GM04503 (cell line): ENCODE measurements at places on chromosomes 7 and 10.

GRCh38 chr7:97457054-97457453 lies 274.8 kb upstream of the TAC1 start:
- DNase-seq, result no peak

- DNase-seq, result no peak
These were observed 31.9 kb upstream of the SGCE start for GRCh38 chr7:94687810-94688209.

DNA sequence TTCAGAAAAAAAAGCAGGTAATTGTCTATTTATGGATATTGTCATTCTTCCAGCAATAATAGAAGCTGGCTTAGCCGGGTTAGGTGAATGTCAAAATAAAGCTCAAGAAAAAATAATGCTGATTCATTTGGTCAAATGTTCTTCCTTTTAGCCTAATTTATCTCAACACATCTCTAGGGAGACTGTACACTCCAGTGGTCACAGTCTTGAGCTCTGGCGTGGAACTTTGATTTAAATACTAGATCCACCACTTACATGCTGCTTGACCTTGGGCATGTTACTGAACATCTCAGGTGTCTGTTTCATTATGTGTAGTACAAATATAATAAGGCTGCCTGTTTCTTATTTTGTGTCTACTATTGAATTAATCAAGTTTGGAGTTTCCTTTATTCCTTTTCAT lies 22.0 kb downstream of the PRTFDC1 start:
- no peak for DNase-seq

DNA sequence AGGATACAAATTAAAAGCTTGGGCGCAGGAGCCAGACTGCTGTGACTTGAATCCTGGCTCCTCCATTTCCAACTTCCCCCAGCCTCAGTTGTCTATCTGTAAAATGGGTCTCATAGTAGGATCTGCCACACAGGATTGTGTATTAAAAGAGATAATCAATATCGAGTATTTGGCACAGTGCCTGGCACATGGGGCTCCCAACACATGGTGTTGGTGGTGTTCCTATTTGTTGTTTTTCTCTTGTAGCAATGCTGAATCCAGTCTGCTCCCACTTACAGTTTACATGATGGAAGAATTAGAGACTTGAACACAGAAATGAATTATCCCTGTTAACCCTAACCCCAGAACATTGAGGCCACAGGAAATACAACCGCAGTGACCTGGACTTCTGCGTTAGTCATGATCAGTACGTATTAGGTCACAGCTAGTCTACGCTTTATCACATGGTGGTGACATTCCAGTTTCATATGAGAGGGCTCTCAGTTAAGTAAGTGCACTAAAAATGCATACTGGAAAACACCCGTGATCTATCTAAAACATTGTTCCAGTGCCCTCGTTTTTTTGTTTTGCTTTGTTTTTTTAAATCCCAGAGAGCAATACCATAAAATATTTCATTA lies 169.5 kb upstream of the KLF14 start:
- DNase-seq, result peak; percentile 79

GRCh38 chr7:7756577-7756976 lies 38.2 kb upstream of the RPA3 start:
- DNase-seq, result no peak

DNA sequence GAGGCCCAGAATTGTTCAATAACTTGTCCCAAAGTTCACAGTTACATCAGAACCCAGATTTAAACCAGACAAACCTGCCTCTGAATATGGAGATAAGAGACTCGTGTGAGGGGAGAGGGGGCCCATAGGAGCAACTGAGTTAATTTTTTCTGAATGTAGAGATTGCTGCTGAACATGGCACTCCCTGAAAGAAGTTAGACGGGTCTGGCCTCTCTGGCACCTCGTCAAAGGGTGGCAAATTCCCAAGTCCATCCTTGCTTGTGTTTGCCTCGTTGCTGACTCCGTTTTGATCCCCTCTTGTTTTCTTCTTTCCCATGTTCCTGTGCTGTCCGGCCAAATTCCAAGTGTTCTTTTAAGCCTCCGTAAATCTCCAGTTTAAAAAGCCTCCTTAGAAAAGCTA lies 35.2 kb upstream of the YAE1 start:
- DNase-seq, result no peak

- DNase-seq, result peak; percentile 51
These were observed 97.7 kb upstream of the EGFR start for GRCh38 chr7:54921116-54921515.

- DNase-seq, result no peak
These were observed 461.2 kb downstream of the INHBA start for GRCh38 chr7:41241641-41242040.

- DNase-seq, result no peak
These were observed 444.3 kb downstream of the GPAM start for GRCh38 chr10:111739125-111739873.

GRCh38 chr10:33484787-33485186 lies 150.3 kb upstream of the NRP1 start:
- DNase-seq, result no peak

DNA sequence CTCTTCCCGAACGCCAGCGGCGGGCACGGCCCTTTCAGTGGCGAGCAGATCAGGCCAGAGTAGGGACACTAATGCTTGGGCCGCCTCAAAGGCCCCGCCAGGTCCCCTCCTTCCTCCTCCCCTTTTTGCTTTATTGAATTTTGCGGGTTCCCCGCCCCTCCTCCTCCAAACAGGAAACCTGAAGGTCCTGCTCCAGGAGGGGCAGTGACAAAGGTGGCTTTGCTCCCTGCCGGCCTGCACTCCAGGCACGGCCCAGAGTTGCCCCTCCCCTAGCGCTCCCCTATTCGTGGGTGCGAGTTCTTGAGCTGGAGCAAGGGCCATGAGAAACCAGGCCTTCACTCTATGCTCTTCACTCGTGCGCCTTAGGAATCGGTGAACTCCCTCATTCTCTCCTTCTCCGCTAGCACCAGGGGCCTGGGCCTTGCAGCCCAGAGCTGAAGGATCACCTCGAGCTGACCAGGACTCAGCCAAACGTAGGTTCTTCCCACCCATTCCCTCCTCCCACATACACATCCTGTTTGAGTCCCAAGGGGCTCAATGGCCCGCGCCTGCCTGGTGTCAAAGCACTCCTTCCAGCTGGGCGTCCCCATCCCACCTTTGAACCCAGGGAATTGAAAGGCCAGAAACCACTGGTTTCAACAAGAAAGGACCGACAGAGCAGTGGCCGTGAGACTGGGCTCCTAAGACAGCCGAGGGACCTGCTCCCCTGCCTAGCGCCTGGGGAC lies 619 bp upstream of the HOXA6 start:
- no peak for DNase-seq

DNA sequence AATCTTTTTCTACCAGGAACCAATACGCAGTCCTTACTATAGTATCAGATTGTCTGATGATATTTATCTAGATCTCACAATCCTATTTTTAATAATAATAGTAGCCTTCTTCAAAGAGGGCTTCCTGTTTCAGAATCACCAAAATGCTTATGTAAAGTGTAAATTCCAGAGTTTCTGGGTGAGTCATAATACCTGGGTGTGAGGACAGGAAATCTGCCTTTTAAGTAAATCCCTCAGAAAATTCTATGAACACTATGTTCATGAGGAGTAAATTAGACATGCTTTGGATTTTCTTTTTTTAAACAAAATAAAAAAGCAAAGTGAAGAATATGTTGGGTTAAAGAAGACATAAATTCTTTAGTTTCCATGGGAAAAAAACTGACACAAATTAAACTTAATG lies 20.5 kb downstream of the DKK1 start:
- DNase-seq, result no peak

- no peak for DNase-seq
These were observed 8.7 kb downstream of the CPXM2 start for GRCh38 chr10:123882681-123883445.

- no peak for DNase-seq
These were observed 293.6 kb upstream of the ZMIZ1 start for GRCh38 chr10:78774999-78775711.

GRCh38 chr10:31219306-31219705 lies 99.7 kb upstream of the ZEB1 start:
- no peak for DNase-seq

DNA sequence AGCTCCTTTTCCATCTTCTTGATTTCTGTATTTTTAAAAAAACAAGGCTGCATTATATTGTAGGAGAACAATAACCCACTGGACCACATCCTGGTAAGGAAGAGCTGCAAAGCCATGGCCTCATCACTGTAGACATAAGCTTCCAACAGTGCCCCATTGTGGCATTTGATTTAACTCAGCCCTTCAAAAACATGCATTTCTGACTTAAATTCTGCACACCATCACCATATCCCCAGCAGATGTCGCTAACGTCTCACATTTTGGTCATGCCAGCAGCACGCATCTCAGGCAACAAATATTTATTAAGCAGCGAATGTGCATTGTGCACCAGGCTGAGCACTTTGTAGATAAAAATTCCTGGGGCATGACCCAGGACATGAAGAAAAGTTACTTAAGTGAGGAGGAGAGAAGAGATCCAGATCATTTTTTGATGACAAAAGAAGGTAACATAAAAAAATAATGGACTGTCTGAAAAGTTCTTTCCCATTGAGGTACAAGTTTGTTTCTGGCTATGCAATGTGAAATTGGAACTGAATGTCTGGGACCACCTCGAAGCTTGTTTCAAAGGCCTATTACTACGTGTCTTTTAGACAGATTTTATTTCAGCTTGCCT lies 164.6 kb upstream of the CDCA7L start:
- DNase-seq, result peak; percentile 42

- no peak for DNase-seq
These were observed 22.2 kb downstream of the LANCL2 start for GRCh38 chr7:55387062-55387965.

GRCh38 chr10:94199565-94199964 lies 163.2 kb downstream of the NOC3L start:
- no peak for DNase-seq

- DNase-seq, result no peak
These were observed 37.7 kb upstream of the IKZF1 start for GRCh38 chr7:50266635-50267386.

DNA sequence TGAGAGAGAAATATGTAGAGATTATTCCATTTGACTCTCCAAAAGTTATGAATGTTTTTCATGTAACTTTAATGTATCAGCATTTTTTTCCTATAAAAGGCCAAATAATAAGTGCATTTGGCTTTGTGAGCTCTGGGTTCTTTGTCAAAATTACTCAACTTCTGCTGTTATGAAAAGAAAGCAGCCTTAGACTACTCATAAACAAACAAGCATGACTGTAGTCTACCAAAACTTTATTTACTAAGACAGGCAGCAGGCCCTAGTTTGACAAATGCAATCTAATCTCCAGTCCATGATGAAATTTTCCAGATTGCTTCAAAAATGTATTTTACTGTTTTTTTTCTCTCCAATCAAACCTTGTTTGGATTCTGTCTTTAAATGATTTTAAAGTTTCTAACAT lies 46.3 kb downstream of the MRPL32 start:
- DNase-seq, result no peak

DNA sequence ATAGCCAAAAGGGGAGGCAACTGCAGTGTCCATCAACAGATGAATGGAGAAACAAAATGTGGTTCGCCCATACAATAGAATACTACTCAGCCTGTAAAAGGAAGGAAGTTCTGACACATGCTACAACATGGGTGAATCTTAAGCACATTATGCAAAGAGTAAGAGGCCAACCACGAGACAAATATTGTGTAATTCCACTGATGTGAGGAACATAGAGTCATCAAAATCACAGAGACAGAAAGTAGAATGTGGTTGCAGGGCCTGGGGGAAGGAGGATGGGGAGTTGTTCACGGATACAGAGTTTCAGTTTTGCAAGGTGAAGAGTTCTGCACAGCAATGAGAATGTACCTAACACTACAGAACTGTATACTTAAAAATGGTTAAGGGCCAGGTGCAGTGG lies 13.7 kb upstream of the C10orf71 start:
- no peak for DNase-seq

GRCh38 chr7:94368371-94368791 lies 26.3 kb upstream of the COL1A2 start:
- peak; percentile 76 for DNase-seq

DNA sequence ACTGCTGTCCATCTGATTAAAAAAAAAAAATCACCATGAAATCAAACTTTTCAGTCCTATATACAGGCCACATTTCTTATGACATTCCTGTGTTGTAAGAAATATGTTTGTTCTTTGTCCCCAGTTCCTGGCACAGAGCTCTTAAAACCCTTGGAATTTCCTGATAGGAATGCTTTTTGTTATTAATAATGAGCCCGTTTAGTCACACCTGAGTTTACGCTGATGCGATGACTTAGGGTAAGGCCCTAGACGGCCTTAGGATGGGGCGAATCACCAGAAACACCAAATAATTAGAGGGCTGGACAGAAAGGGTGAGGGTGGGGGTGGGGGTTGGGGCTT lies 17.5 kb downstream of the TSPAN15 start:
- no peak for DNase-seq

GRCh38 chr10:126225672-126226008 lies 162.6 kb downstream of the ADAM12 start:
- DNase-seq, result no peak

DNA sequence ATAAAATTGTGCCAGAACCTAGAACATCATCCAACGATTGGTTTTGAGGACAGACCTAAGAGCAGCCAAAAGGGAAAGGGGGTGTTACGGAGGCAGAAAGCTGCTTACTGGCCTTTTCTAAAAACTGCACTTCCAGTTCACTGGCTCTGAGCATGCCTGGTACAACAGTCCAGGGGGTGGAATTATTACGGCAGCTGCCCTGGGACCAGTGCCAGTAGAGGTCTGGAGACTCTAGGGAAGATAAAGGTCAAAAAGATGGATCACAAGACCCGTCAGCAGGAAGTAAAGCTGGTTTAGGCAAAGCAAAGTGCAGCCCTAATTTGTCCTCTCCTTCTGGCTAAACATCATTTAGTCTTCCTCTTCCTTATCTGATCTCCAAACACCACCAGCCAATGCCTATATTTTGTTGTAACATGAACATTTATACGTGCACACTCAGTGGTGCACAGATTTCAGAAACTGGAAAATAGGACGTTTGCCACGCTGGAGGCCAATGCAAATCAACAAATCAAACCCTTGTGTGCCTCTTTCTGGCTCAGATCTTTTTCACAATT lies 216.4 kb upstream of the DPP6 start:
- DNase-seq, result no peak

DNA sequence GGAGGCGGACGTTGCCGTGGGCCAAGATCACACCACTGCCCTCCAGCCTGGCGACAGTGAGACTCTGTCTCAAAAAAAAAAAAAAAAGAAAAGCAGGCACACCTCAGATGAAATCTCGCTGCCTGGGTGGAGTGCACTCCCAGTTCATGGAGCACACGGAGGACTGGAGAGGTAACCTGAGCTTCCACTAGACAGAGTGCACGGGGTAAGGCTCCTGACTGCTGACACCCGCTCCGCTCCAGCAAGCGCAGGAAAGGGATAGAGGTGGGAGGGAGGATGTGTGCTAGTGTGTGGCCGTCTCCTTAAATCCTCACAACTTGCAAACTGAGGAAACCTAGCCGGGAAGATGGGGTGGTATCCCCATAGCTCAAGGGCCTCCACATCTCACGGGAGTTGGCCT lies 50.8 kb downstream of the FAM53B start:
- DNase-seq, result no peak

- DNase-seq, result no peak
These were observed 111.1 kb upstream of the NPY start for GRCh38 chr7:24172856-24173255.
